Esophagus squamous epithelium (tissue), 5 donors: ENCODE measurements at places on chromosomes 5 and 9. TPM values are rescaled to one million over a fixed set of nuclear protein-coding genes. Genes with fewer than 3 reads are reported as not detected.

Gene ACTBL2
- total RNA-seq, result not detected

Gene IL7R
- total RNA-seq, result 10.6 TPM

Gene CTXN3
- total RNA-seq, result not detected

Gene DRD1
- total RNA-seq, result 0.06 TPM

Gene PCAT7
- not detected for total RNA-seq

Gene PCDHGB7
- 6.3 TPM for total RNA-seq

DNA sequence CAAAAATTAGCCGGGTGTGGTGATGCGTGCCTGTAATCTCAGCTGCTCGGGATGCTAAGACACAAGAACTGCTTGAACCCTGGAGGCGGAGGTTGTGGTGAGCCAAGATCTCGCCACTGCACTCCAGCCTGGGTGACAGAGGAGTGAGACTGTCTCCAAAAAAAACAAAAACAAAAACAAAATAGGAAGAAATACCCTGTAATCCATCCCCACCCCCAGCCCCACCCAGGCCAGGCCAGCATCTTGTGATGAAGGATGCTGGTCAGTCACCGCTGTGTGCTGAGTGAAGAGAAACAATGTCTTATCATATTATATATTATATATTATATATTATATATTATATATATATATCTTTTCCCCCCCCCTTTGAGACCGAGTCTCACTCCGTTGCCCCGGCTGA lies 15.4 kb upstream of the CCIN start:
- H3K27me3 ChIP-seq, result no peaks in the 10 kb centered on the region
- peaks cover 31% of the 10 kb centered on the region for H3K4me1 ChIP-seq
- no peak overlapping the region for H3K27ac ChIP-seq
- H3K36me3 ChIP-seq, result no peaks in the 10 kb centered on the region
- H3K4me3 ChIP-seq, result no peak overlapping the region
- DNase-seq, result no peak

DNA sequence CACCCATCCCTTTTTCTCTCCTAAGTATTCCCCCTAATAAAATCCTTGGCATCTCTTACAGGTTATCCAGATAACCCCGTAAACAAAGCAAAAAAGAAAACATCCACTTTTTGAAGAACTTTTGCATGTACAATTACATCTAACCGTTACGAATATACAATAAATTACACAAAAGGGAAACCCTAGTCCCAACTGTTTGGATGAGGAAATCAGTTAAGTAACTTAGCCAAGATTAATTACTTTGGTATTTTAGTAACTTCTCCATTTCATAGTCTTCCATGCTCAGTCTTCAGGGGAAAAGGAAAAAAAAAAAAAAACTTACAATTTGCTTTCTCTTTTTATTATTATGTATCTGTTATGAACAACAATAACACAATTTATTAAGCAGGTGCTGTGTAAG lies 212.9 kb downstream of the ACTL7B start:
- H3K36me3 ChIP-seq, result no peaks in the 10 kb centered on the region
- no peak overlapping the region for H3K27ac ChIP-seq
- H3K27me3 ChIP-seq, result no peaks in the 10 kb centered on the region
- no peak for DNase-seq
- no peaks in the 10 kb centered on the region for H3K4me1 ChIP-seq
- H3K4me3 ChIP-seq, result no peak overlapping the region

GRCh38 chr9:76353280-76353679 lies 40.9 kb downstream of the RFK start:
- no peaks in the 10 kb centered on the region for H3K36me3 ChIP-seq
- no peaks in the 10 kb centered on the region for H3K4me1 ChIP-seq
- no peak overlapping the region for H3K27ac ChIP-seq

- no peak for DNase-seq
- H3K4me1 ChIP-seq, result no peaks in the 10 kb centered on the region
- no peak overlapping the region for H3K27ac ChIP-seq
- no peaks in the 10 kb centered on the region for H3K27me3 ChIP-seq
Measured at GRCh38 chr9:24333629-24334028, 212.1 kb downstream of the IZUMO3 start.

GRCh38 chr5:132270335-132270665 lies 12.8 kb downstream of the PDLIM4 start:
- no peak for DNase-seq
- H3K27ac ChIP-seq, result no peak overlapping the region
- no peak overlapping the region for H3K4me3 ChIP-seq
- no peaks in the 10 kb centered on the region for H3K27me3 ChIP-seq

DNA sequence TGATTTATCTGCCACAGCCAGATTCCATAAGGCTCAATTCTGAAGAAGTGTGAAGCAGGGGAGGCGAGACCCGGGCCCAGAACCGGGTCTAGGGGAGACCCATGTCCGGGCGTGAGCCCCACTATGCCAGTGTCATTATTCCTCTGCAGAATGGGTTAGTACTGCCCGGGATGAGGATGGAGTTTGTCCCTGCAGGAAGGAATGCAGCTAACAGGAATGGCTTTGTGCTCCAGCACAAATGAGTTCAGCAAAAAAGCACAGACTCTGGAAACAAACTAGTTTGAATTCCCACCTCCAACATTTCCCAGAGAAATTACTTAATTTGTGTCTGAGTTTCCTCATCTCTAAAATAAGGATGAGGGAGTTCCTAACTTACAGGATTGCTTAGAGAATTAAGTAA lies 202.9 kb downstream of the SYK start:
- peaks cover 6% of the 10 kb centered on the region for H3K4me1 ChIP-seq
- no peaks in the 10 kb centered on the region for H3K27me3 ChIP-seq
- H3K36me3 ChIP-seq, result no peaks in the 10 kb centered on the region
- no peak for DNase-seq
- no peak overlapping the region for H3K4me3 ChIP-seq

DNA sequence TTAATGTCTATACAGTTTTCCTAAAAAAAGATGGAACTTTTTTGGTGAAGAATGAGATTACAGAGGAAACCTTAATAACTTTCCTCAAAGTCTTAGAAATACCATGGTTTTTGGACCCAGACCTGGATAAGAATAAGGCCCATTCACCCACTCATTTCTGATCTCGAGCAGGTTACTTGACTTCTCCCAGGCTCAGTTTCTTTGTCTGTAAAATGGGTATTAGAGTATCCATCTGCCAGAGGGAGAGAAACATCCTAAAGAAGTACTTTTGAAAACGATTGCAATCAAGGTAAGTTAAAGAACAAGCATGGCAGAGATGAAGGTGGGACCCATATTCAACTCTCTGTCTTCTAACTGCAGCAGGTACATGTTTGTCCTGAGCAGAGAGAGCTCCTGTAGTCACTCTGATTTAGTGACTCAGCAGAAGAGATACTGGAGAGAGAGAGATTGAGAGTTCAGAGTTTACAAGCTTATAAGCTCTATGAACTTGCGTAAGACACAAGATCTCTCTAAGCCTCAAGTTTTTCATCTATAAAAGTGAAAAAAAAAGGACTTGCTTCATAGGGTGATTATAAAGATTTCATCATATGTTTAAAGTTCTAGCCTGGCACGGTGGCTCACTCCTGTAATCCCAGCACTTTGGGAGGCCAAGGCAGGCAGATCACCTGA lies 379.4 kb upstream of the SGCD start:
- no peaks in the 10 kb centered on the region for H3K27me3 ChIP-seq
- H3K36me3 ChIP-seq, result no peaks in the 10 kb centered on the region
- no peak overlapping the region for H3K27ac ChIP-seq
- no peaks in the 10 kb centered on the region for H3K4me1 ChIP-seq
- H3K4me3 ChIP-seq, result no peak overlapping the region
- DNase-seq, result no peak

- H3K4me3 ChIP-seq, result no peak overlapping the region
- H3K27me3 ChIP-seq, result no peaks in the 10 kb centered on the region
- H3K4me1 ChIP-seq, result peaks cover 6% of the 10 kb centered on the region
- peaks cover 23% of the 10 kb centered on the region for H3K36me3 ChIP-seq
- DNase-seq, result no peak
Measured at GRCh38 chr9:133784731-133785561, 46.8 kb upstream of the SARDH start.

- DNase-seq, result no peak
- peaks cover 81% of the 10 kb centered on the region for H3K36me3 ChIP-seq
- no peaks in the 10 kb centered on the region for H3K4me1 ChIP-seq
Measured at GRCh38 chr5:14714706-14715105, 50.2 kb downstream of the OTULIN start.

DNA sequence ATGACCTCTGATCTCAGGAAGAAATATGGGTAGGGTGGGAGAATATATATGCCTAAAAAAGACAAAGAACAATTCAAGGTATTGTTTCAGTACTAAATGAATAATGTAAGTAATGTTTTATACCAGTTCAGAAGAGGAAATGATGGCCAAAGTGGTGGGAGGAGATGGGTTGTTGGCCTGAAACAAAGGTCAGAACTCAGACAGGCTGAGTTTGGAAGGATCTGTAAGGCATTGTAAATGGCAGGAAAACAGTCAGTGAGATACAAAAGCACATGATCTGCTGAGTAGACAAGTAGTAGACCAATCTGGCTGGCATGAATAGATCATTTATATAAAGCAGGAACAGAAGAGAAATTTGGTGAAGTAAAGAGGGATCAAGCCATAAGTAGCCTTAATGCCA lies 175.8 kb upstream of the PLCXD3 start:
- H3K4me1 ChIP-seq, result no peaks in the 10 kb centered on the region
- no peak overlapping the region for H3K27ac ChIP-seq
- H3K36me3 ChIP-seq, result no peaks in the 10 kb centered on the region

DNA sequence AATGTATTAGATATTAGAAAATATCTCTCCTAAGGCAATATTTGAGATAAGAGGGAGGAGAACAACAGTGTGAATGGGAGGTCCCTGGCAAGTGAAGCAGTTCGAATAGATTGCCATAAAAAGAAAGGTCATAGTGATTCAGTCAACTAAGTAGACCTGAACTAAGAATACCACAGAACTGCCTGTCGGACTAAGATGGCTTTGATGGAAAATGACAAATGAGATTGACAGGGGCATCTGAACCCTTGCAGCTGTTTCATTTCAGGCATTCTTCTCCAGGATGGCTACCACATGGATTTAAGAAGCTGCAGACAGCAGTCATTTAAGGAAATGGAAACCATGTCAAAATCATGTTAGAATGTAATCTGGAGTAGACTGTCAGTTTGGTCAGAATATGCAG lies 308.4 kb upstream of the MEF2C start:
- H3K36me3 ChIP-seq, result no peaks in the 10 kb centered on the region
- H3K4me3 ChIP-seq, result no peak overlapping the region
- DNase-seq, result no peak
- no peak overlapping the region for H3K27ac ChIP-seq

DNA sequence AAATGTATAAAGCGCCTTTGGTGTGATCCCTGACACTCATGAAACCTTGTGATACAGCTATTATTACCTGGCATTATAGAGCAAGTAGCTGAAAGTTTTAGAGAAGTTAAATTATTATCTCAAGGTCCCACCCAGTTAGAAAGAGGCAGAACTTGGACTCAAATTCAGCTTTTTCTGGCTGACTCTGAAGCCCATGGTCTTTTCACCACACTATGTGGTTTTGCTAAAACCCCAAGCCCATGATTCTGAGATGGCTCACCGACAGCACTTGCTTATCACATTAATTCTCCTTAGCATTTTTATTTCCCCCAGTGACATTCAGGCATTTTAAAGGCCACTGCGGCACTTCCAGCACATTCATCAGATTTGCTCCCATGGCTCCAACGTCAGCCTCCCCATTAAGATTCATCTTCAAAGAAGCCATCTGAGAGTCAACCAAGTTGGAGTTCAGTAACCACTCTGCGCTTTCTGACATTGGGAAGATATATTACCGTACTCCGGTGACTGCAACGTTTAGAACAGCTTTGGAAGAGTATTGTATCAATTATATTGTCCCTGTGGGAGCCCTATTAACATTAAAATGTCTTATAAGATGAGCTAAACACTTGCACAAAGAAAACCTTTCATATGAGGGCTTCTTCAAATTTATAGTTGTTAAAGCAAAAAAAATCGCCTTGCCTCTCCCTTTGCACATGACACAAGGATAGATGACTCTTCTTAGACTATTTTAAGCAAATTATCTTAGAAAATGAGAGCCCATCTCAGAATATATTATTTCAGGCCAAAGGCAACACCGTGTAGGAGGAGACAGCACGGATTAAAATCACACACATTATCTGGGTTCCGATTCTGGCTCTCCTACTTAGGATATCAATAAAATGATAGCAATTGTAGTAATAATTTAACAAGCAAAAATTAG lies 638.1 kb downstream of the ACTL7B start:
- H3K27me3 ChIP-seq, result no peaks in the 10 kb centered on the region
- DNase-seq, result no peak
- no peak overlapping the region for H3K27ac ChIP-seq
- no peaks in the 10 kb centered on the region for H3K4me1 ChIP-seq
- H3K36me3 ChIP-seq, result no peaks in the 10 kb centered on the region
- no peak overlapping the region for H3K4me3 ChIP-seq

DNA sequence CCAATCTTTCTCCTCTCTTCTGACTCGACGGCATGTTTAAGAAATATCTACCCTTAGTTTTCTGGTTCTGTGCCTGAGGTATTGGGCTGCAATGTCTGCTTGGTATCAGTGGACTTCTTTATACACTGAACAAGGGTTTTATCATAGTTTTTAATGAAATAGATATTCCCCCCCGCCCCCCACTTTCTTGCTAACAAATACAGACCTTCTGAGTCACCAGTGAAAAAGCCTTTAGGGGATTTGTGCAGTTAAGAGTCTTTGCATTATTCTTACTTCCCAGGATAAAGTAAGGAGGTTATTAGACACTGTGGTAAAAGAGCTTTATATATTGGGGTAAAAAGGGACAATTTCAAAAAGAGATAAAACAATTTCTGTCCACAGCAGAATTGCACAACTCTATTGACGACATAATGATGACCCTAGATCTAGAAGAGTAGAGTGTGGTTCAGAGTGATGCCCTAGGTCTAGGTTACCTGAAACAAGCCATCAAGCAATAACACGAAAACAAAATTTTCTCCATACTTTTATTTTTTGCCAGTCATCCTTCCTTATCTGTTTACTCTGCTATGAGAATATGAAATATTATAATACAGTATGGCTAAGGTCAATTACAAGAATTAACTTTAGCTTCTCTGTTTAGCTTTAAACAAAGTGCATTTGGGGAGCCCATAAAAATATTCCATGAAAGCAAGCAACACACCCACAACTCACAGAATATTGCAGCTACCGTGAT lies 110.7 kb downstream of the PLK2 start:
- no peak for DNase-seq
- no peaks in the 10 kb centered on the region for H3K36me3 ChIP-seq
- H3K4me1 ChIP-seq, result no peaks in the 10 kb centered on the region

DNA sequence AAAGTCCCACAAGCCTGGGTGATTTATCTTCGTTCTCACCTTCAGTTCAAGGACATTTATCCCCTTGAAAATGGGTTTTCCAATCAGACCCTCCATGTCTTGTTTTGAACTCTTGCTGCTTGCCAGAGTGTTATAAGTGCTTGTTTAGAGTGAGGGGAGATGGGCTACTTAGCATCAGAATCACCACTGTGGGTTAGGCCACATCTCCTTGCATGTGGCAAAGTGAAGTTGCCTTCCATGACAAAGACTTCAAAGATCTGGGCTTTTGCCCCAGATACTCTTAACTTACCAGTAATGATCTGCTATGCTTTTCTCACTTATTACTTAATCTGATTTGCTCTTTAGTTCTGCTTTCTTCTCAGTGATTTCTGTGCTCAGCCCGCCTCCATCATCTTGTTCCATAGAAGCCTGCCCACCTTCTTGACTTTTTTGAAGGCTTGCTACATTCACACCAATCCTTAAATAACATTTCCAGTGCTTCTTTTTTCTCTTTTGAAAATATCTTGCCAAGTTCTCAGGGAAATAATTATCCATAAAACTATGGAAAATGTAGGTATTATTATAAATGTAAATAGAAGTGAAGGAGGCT lies 39.0 kb downstream of the GPR21 start:
- no peaks in the 10 kb centered on the region for H3K36me3 ChIP-seq
- H3K27ac ChIP-seq, result no peak overlapping the region
- H3K4me3 ChIP-seq, result no peak overlapping the region
- no peak for DNase-seq
- no peaks in the 10 kb centered on the region for H3K27me3 ChIP-seq

GRCh38 chr9:95770653-95771131 lies 104.8 kb upstream of the ERCC6L2 start:
- DNase-seq, result no peak
- H3K4me1 ChIP-seq, result peaks cover 33% of the 10 kb centered on the region
- no peaks in the 10 kb centered on the region for H3K36me3 ChIP-seq
- no peaks in the 10 kb centered on the region for H3K27me3 ChIP-seq
